ENCODE measurements at places on chromosomes 13 and 19. TPM values are rescaled to one million over a fixed set of nuclear protein-coding genes. Genes with fewer than 3 reads are reported as not detected.

The KLF16 gene
- total RNA-seq, result 35.2 TPM

The EMC10 gene
- total RNA-seq, result 267 TPM

The CD209 gene
- not detected for total RNA-seq

The GGN gene
- 1.3 TPM for total RNA-seq

The ZNF723 gene
- not detected for total RNA-seq

The TEX26 gene
- total RNA-seq, result not detected

The CATSPERD gene
- total RNA-seq, result not detected

The FAM124A gene
- total RNA-seq, result 0.33 TPM

The EDNRB gene
- total RNA-seq, result not detected

The MAP3K10 gene
- 9.6 TPM for total RNA-seq

The KCNC3 gene
- 2.3 TPM for total RNA-seq

The OR7D2 gene
- total RNA-seq, result 0.51 TPM

The RNF225 gene
- total RNA-seq, result 0.13 TPM

The RDH8 gene
- total RNA-seq, result not detected

The PPP1R12C gene
- total RNA-seq, result 65.5 TPM

All from mesangial cell (primary cell).